ENCODE measurements at places on chromosomes 3 and 15.
A peak's percentile ranks its signal among the peaks of the same experiment; 100 is the strongest.

GRCh38 chr15:63797116-63797515, 36.6 kb downstream of the HERC1 start:
- no peak for DNase-seq

- DNase-seq = no peak
Measured at GRCh38 chr3:61724183-61724582, 162.8 kb downstream of the PTPRG start.

GRCh38 chr3:63383040-63383439, 104.9 kb downstream of the SYNPR start:
- no peak for DNase-seq

DNA sequence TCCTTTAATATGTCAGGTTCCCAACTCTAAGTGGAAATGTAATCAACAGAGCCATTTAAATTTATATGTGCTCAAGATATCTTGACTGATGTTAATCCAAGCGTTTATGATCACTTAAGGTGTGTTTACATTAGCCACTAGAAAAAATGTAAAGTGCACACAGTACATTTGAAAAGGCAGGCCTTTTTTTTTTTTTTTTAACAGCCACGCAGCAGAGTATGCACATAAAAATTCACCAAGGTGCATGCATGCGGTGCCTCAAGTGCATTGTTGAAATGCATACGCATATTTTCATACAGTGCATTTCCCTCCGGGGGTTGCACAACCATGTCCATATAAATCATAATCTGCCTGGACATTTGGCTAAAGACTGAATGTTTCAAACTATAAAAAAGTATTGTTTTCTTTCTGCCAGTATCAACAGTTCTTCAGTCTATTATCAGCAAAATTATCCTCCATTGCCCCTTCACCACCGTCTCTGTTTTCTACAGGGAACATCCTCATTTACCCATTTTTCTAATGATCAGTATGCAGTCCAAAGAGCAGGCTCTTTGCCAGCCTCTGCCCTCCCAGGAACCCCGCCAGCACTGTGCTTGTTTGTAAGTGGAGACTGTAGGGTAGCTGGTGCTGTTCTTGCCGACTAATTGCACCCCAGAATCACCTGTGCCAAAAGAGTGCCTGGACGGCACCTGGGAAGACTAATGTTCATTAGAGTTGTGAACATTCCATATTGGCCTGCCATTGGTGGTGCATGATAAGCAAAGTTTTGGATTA, 611.2 kb upstream of the CFAP20DC start:
- DNase-seq = no peak

GRCh38 chr15:64355944-64356709, at the start of gene CSNK1G1:
TSS of gene CSNK1G1 (minus strand) at chr15:64356173. CDS start at chr15:64300499, 55,674 bp downstream.
- peak; percentile 89 for DNase-seq

- no peak for DNase-seq
Measured at GRCh38 chr15:78317145-78317836, 17.9 kb upstream of the SKIC8 start.
